NCI-H1092 (cell line): ENCODE measurements at places on chromosomes 5 and 9.

GRCh38 chr5:137122075-137122474 is 377.1 kb downstream of the SPOCK1 start:
- peak; percentile 18 for DNase-seq

GRCh38 chr9:69961843-69962242 is 81.8 kb upstream of the MAMDC2 start:
- DNase-seq: no peak

DNA sequence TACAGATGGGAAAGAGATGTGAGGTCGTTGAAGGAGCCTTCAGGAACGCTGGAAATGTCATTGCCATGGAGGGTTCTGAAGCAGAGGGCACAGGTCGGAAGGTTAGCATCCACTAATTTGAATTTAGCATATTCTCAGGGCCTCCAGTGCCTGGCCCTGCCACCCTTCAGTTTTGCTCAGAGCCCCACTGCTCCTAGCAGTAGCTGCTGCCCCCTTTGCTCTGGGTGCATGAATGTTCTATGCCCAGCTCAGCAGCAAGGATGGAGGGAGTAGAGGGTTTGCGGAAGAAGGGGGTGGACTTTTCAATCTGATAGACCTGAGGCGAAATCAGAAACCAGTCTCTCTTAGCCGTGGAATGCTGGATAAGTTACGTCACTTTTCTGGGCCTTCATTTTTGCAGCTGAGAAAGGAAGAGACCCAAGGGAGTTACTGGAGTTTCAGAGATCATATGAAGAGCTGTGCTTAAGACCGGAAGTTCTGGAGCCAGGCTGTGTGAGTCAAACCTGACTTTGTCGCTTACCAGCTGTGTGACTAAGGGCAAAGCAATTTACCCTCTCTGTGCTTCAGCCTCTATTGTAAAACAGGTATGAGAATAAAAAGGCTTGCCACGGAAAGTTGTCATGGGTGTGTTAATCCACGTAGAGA is 133.2 kb upstream of the PANK3 start:
- no peak for DNase-seq

- peak; percentile 3 for DNase-seq
These were observed 97.1 kb downstream of the ENC1 start for GRCh38 chr5:74543162-74543995.

DNA sequence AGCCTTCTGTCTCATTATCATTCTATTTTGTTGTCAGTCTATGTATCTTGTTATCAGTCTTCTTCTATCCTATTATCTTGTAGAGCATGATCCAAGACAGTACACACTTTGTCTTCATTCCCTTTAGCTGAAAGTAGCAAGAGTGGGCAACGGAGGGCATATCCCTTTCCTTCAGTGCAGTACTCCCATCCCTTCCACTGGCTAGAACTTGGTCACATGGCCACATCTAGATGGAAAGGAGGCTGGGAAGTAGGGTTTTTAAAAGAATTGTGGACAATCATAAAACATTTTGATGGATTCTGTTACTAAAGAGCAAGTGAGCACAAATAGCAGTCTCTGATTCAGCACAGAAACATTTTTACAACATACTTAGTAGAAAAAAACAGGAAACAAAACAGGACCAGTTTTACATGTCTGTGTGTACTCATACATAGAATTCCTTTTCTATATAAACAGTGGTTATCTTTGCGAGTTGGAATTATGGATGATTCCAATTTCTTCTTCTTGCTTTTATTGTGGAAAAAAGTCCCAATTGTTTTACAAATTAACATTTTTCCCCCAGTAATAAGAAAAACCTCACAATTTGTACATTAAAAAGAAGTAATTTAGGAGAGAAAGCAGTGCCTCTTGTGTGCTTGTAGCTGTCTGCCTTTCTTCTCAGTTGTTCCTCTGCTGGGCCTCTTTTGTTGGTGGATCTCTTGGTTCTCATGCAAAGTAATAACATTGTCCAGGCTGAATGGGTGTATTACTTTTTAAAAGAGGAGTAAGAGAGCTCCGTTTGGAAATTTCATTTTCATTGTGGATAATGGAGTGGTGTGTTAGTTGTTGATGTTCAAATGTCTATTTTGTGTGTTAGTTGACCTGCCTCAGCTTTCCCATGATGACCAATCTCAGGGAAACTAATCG is 410.9 kb upstream of the TRPC7 start:
- DNase-seq: no peak

GRCh38 chr5:194603-195209 is 3.4 kb downstream of the LRRC14B start:
- DNase-seq: no peak

DNA sequence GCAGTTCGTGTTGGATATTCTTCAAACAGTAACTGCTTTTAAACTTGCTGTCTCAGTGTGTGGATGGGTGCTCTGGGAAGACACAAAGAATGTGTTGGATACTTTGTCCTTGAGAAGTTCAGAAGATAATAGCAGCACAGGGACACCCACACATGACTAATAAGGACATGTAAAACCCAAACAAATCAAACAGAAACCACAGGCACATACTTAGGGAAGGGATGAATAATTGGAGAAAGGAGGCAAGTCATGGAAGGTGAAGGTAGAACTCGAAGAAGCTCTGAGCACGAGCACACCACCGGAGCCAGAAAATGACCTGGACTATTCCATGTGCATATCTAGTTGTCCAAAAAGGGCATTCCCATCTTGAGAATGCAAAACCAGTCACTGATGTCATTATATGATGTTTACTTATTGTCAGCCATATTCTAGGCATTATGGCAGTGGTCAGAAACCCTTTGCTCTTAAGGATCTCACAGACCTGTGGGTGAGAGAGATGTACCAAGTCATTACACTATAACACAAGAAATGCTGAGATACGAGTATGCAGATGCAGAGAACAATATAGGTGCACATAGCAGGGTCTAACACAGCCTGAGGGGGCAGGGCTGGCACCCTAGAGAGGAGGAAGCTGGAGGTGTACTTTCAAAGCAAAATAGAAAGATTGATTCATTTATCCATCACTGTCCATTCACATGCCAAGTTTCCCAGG is 152.9 kb downstream of the PIK3R1 start:
- no peak for DNase-seq

GRCh38 chr5:78561261-78561660 is 87.3 kb downstream of the LHFPL2 start:
- DNase-seq: no peak

GRCh38 chr5:135944967-135945560 is 9.7 kb downstream of the LECT2 start:
- DNase-seq: peak; percentile 28

- DNase-seq: no peak
These were observed 146.4 kb downstream of the GRIA1 start for GRCh38 chr5:153636670-153637451.

DNA sequence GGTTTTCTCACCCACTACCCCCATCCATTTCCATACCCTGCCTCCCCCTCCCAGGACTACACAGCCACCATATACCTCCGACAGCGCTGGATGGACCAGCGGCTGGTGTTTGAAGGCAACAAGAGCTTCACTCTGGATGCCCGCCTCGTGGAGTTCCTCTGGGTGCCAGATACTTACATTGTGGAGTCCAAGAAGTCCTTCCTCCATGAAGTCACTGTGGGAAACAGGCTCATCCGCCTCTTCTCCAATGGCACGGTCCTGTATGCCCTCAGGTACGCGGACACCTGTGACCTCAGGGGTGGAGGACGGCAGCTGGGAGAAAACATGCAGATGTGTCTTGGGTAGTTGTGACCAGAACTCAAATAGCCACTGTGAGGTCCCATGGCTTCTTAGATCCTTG is 11.6 kb downstream of the GABRP start:
- DNase-seq: no peak

DNA sequence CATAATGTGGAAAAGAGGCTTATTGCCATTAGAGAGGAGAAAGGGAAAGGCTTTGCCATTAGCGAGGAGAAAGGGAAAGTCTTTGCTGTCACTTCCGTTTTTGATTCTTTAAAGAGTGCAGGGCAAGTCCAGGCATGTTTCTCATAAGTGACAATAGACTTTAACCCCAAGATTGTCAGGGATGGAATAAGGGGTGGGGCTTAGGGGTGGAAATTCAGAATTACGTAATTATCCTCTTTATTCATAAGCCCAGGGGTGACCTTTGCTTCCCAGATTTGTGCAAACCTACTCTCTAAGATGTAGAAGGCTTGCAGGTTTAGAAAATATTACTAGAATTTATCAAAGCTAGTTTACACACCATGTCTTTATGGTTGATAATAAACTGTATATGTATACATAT is 2.3 kb upstream of the PLK2 start:
- no peak for DNase-seq

GRCh38 chr5:33934176-33934575 is 2.0 kb upstream of the RXFP3 start:
- no peak for DNase-seq
